Ovary (tissue), 10 donors: ENCODE measurements at places on chromosomes 1 and 21. TPM values are rescaled to one million over a fixed set of nuclear protein-coding genes. Genes with fewer than 3 reads are reported as not detected.

GRCh38 chr1:41144285-41144684 lies 97.8 kb downstream of the SCMH1 start:
- H3K4me3 ChIP-seq = no peak overlapping the region
- H3K27me3 ChIP-seq = no peaks in the 10 kb centered on the region
- H3K4me1 ChIP-seq = no peaks in the 10 kb centered on the region

- no peaks in the 10 kb centered on the region for H3K27me3 ChIP-seq
- H3K4me3 ChIP-seq = no peak overlapping the region
- peaks cover 2% of the 10 kb centered on the region for H3K4me1 ChIP-seq
- no peaks in the 10 kb centered on the region for H3K36me3 ChIP-seq
Observed at GRCh38 chr1:229452956-229453801, 19.3 kb upstream of the ACTA1 start.

DNA sequence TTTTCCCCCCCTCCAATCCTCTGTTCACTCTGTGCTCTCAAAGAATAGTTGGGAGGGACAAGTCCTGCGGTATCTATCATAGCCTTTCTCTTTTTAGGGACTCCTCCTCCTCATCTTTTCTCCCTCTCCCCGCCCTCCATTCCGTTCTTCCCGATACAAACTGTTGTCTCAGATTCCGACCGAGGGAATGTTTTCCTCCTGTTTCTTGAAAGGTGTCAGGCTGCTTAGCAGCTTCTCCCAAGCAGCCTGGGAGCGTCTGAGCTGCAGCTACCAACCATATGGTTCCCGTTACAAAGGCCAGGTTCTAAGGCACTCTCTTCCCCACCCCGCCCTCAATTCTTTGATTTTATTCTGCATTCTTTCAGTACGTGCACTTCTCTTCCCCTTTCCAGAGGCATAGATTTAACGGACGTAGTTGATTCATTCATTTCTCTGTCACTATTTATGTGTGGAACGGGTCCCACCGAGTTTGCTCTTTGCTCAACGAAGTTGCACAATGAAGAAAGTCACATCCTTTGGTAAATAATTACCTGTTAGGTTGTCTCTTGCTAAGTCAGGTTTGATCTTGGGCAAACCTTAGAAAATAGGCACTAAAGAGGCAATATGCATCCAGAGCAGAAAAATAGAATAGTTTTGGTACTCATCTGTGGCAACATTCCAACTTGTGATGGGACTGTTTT lies 2.8 kb downstream of the ADGRL2 start:
- H3K4me1 ChIP-seq = no peaks in the 10 kb centered on the region
- H3K27me3 ChIP-seq = no peaks in the 10 kb centered on the region
- peak overlapping the region; percentile 96 for H3K27ac ChIP-seq
- H3K36me3 ChIP-seq = no peaks in the 10 kb centered on the region

GRCh38 chr1:1889090-1889750 lies 1.7 kb downstream of the GNB1 start:
- peak overlapping the region; percentile 82 for H3K4me3 ChIP-seq
- no peak overlapping the region for H3K27ac ChIP-seq
- DNase-seq = no peak
- H3K27me3 ChIP-seq = no peaks in the 10 kb centered on the region

TMEM69 gene
- polyA plus RNA-seq = 35.5 TPM

- no peaks in the 10 kb centered on the region for H3K4me1 ChIP-seq
- no peak for DNase-seq
- H3K27me3 ChIP-seq = no peaks in the 10 kb centered on the region
- no peak overlapping the region for H3K27ac ChIP-seq
Observed at GRCh38 chr1:178025613-178026356, 55.9 kb upstream of the SEC16B start.

GRCh38 chr1:110727246-110727645 lies 52.5 kb upstream of the KCNA3 start:
- H3K36me3 ChIP-seq = no peaks in the 10 kb centered on the region
- no peak overlapping the region for H3K4me3 ChIP-seq
- H3K27me3 ChIP-seq = no peaks in the 10 kb centered on the region
- no peak overlapping the region for H3K27ac ChIP-seq
- no peaks in the 10 kb centered on the region for H3K4me1 ChIP-seq
- DNase-seq = no peak

DNA sequence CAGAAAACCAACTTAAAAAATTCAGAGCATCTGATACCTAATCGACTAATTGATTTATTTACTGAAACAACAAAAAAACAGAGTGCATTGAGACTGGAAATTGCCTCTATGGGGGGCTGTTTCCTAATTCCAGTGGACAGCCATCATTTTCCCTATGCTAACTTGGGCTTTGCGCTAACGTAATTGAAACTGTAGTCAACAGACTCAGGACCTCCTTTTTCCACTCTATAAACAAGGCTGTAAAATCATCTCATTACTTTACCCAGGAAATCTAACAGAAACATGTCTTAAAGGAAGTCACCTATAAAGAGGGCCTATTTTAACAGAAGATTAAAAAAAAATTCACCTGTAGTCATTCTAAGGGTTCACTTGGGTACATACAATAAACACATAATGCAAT lies 2.1 kb downstream of the ERG start:
- H3K4me3 ChIP-seq = no peak overlapping the region
- H3K27ac ChIP-seq = no peak overlapping the region
- H3K4me1 ChIP-seq = peaks cover 2% of the 10 kb centered on the region
- no peaks in the 10 kb centered on the region for H3K27me3 ChIP-seq
- no peak for DNase-seq
- H3K36me3 ChIP-seq = no peaks in the 10 kb centered on the region

HFM1 gene
- polyA plus RNA-seq = 2.9 TPM

GSTM1 gene
- 169 TPM for polyA plus RNA-seq

- H3K4me1 ChIP-seq = no peaks in the 10 kb centered on the region
- H3K36me3 ChIP-seq = no peaks in the 10 kb centered on the region
- H3K27me3 ChIP-seq = no peaks in the 10 kb centered on the region
- DNase-seq = no peak
- no peak overlapping the region for H3K4me3 ChIP-seq
Observed at GRCh38 chr1:56094168-56094567, 485.2 kb downstream of the PLPP3 start.

NUP210L gene
- polyA plus RNA-seq = not detected

- H3K27me3 ChIP-seq = no peaks in the 10 kb centered on the region
- no peaks in the 10 kb centered on the region for H3K36me3 ChIP-seq
- no peak overlapping the region for H3K4me3 ChIP-seq
- peaks cover 3% of the 10 kb centered on the region for H3K4me1 ChIP-seq
- no peak overlapping the region for H3K27ac ChIP-seq
Observed at GRCh38 chr21:46329796-46330195, 5.8 kb downstream of the PCNT start.

DNA sequence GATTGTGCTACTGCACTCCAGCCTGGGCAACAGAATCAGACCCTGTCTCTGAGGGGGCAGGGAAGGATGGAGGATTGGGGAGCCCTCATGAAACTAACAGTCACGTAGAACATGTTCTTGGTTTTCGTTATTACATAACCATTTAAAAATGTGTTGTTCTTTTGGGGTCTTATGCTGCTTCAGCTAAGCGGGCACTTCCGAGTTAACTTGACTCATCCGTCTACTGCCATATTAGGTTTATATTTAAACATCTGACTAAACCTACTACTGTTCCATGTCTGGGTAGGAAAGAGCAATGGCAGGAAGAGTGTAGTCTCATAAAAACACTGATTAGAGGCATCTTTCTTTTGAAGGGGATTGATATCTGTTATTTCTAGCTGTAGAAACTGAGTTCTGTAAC lies 59.5 kb upstream of the BMP8A start:
- peaks cover 3% of the 10 kb centered on the region for H3K4me1 ChIP-seq
- no peak overlapping the region for H3K27ac ChIP-seq
- DNase-seq = no peak
- no peaks in the 10 kb centered on the region for H3K36me3 ChIP-seq
- H3K4me3 ChIP-seq = no peak overlapping the region

MAPKAPK2 gene
- 64.7 TPM for polyA plus RNA-seq

CRB1 gene
- 2.7 TPM for polyA plus RNA-seq

WNT3A gene
- not detected for polyA plus RNA-seq

DNA sequence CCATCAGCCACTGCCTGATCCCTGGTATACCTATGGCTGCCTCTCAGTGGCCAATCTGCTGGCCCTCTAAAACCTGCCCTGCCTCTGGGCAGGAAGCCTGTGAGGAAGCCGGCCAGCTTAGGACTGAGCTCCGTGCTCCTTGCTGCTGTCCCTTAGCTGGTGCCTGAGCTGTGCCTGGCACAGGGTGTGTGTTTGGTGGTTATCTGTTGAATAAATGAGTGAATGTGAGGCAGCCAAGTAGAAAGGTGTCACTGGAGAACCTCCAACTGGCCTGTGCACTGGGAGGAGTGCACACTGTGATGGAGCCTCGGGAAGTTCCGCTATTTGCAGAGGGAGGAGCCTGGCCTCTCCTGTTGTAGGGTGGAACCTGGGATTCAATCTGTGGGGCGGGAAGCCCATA lies 63.4 kb upstream of the STUM start:
- H3K27me3 ChIP-seq = no peaks in the 10 kb centered on the region
- H3K4me1 ChIP-seq = no peaks in the 10 kb centered on the region
- DNase-seq = no peak
- H3K36me3 ChIP-seq = no peaks in the 10 kb centered on the region
- H3K27ac ChIP-seq = no peak overlapping the region
- H3K4me3 ChIP-seq = no peak overlapping the region

DNA sequence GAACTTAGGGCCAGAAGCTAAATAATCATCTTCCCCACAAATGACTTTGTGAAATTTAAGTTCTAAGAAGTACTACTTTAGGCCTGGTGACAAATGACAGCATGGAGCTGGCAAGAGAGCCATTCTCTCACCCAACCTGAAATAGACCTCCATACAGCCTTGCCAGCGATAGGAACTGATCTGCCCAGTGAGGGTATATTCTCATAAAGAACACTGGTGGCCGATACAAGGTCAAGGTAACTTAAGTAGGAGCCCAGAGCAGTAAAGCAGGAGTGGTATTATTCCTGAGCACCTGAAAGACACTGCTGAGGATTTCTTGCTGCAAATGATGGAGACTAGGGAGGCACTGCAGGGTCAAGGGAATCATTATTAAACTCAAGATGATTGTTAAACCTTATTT lies 2.6 kb upstream of the TTLL7 start:
- peaks cover 2% of the 10 kb centered on the region for H3K4me1 ChIP-seq
- DNase-seq = no peak
- no peak overlapping the region for H3K4me3 ChIP-seq

AMY1C gene
- not detected for polyA plus RNA-seq

ASCL5 gene
- polyA plus RNA-seq = not detected

NDUFV3 gene
- 24.9 TPM for polyA plus RNA-seq

GRCh38 chr1:89952605-89953130 lies 42.2 kb upstream of the ZNF326 start:
- DNase-seq = no peak
- no peak overlapping the region for H3K27ac ChIP-seq
- H3K4me3 ChIP-seq = no peak overlapping the region
- H3K36me3 ChIP-seq = no peaks in the 10 kb centered on the region

GRCh38 chr1:1631782-1632420 lies at the start of gene MMP23B:
TSS of gene MMP23B (plus strand) at chr1:1632173. CDS start at chr1:1632219, 46 bp downstream.
- H3K4me3 ChIP-seq = no peak within 1 kb of the TSS
- H3K27ac ChIP-seq = peak within 1 kb of the TSS; percentile 93
- no peaks in the 10 kb centered on the region for H3K27me3 ChIP-seq
- H3K4me1 ChIP-seq = peaks cover 8% of the 10 kb centered on the region
- peak; percentile 78 for DNase-seq

C1orf116 gene
- polyA plus RNA-seq = 0.07 TPM

KLF17 gene
- polyA plus RNA-seq = not detected

CFHR4 gene
- polyA plus RNA-seq = not detected

LCE1F gene
- not detected for polyA plus RNA-seq

DNA sequence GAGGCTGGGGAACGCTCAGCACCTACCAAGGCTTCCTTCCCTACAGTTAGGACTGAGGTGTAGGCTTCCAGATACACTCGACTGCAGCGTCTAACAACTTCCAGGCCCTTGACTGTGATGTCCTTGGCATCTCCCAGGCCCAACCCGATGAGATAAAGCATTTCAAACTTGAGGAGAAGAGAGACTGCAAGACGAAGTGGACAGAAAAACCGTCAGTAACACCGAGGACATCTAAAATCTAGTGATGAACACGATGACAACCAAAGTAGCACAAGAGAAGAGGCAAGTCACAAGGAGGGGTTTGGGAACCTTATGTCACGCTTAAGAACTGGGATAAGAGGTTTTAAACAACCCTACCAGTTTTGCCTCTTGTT lies 314 bp downstream of the DPH5 start:
- H3K36me3 ChIP-seq = no peaks in the 10 kb centered on the region
- peak; percentile 14 for DNase-seq
- H3K27me3 ChIP-seq = no peaks in the 10 kb centered on the region
- H3K27ac ChIP-seq = no peak overlapping the region
- H3K4me1 ChIP-seq = peaks cover 3% of the 10 kb centered on the region

DNA sequence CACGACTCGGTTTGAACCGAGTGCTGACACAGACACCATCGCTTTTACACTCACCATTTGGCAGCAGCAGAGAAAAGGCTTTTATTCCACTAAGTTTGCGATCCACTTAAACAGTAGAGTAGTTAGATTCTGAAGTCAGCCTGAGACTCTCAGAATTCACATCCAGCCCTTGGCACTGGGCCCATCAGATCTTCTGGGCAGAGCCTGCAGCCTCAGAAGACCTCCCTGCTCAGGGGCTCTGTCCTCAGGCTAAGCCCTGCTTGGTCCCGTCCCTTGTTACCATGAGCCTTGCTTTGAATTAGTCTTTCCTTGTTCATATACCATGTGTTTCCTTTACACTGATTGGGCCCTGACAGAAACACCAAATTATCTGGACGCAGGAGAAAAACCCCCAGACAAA lies 41.4 kb upstream of the AJAP1 start:
- no peaks in the 10 kb centered on the region for H3K4me1 ChIP-seq
- no peaks in the 10 kb centered on the region for H3K36me3 ChIP-seq
- H3K4me3 ChIP-seq = no peak overlapping the region
- no peak for DNase-seq

ZNF648 gene
- polyA plus RNA-seq = 0.12 TPM

GRCh38 chr21:37829447-37829846 lies 86.8 kb downstream of the KCNJ6 start:
- no peaks in the 10 kb centered on the region for H3K27me3 ChIP-seq
- no peak for DNase-seq
- H3K4me1 ChIP-seq = no peaks in the 10 kb centered on the region
- H3K27ac ChIP-seq = no peak overlapping the region

AHDC1 gene
- 11.2 TPM for polyA plus RNA-seq

DNA sequence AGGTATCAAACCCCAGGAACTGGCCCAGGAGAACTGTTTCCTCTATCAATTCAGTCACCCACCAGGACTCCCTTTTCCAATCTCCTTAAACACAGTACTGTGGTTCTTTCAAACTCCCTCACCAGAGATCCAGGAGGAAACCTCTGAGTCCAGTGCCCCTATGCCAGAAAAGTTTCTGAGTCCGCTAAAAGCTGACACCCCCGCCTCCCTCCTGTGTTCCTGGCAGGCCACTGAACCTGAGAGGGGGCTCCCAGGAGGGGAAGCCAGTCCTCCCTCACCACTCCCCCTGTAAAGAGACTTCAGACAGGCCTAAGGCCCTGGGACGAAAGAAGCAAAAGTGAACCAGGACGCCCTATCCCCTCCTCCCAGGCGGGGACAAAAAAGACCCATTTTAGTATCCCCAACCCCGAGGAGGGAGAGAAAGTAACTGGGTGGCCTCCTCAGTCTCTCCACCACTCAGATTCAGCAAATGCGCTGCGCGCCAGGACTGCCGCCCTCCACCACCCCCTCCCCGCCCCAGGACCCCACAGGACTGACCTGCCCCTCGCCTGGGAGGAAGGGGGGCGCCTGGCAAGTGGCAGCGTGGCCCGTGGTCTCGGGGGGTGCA lies 624 bp downstream of the SLC41A1 start:
- peak; percentile 61 for DNase-seq
- H3K4me3 ChIP-seq = peak overlapping the region; percentile 85
- H3K27ac ChIP-seq = peak overlapping the region; percentile 90
- H3K4me1 ChIP-seq = peaks cover 27% of the 10 kb centered on the region
